ENCODE measurements at places on chromosomes 3 and 15. TPM values are rescaled to one million over a fixed set of nuclear protein-coding genes. Genes with fewer than 3 reads are reported as not detected.

GRCh38 chr3:139988472-139989156, 53.6 kb downstream of the CLSTN2 start:
- H3K27me3 ChIP-seq, result no peaks in the 10 kb centered on the region
- no peak overlapping the region for H3K4me3 ChIP-seq
- H3K36me3 ChIP-seq, result no peaks in the 10 kb centered on the region
- no peak overlapping the region for H3K27ac ChIP-seq
- no peak for DNase-seq

DNA sequence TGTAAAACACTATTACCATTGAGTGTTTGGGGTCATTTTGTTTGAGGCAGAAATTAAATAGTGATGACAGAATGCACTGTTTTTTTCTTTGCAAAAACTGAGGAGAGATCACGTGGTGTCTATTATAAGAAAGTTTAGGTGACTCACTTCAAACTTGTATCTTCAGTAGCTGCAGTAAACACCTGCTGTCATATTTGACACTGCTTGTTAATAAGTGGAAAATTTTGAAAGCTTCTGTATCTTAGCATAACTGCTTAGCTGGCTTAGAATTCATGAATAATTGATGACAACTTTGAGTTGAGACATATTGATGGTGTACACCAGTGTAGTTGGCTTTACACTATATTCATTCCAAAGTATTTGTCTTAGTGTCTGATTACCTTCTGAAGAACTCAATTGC, 29.7 kb upstream of the MDFIC2 start:
- H3K27ac ChIP-seq, result no peak overlapping the region

- H3K36me3 ChIP-seq, result peaks cover 20% of the 10 kb centered on the region
- no peak for DNase-seq
- H3K4me3 ChIP-seq, result no peak overlapping the region
- H3K27me3 ChIP-seq, result no peaks in the 10 kb centered on the region
Observed at GRCh38 chr3:64082411-64082810, 59.1 kb upstream of the PSMD6 start.

DNA sequence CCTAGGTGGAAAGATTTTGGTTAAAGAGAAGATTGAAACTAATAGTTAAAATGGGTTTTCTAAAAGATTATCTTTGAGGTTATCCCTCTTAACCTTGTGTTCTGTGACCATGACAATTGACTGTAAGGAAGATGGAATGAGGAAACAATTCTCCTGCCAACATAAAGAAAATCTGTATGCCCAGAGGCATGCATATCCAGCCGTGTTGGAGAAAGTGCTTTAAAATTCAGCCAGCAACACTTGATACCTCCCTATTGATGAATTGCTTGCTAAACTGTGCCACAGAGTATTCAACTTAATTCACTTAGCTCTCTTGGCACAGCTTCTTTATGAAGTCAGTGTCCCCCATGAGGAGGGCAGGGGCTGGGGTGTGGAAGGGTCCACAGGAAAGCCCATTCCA, 203.5 kb downstream of the UBE2E2 start:
- no peaks in the 10 kb centered on the region for H3K27me3 ChIP-seq
- H3K4me3 ChIP-seq, result no peak overlapping the region
- H3K36me3 ChIP-seq, result no peaks in the 10 kb centered on the region
- H3K4me1 ChIP-seq, result peaks cover 18% of the 10 kb centered on the region
- no peak for DNase-seq
- H3K27ac ChIP-seq, result no peak overlapping the region

GRCh38 chr15:44282101-44282500, 6.4 kb upstream of the GOLM2 start:
- H3K27me3 ChIP-seq, result peaks cover 12% of the 10 kb centered on the region
- H3K27ac ChIP-seq, result no peak overlapping the region
- no peaks in the 10 kb centered on the region for H3K36me3 ChIP-seq
- H3K4me1 ChIP-seq, result peaks cover 10% of the 10 kb centered on the region

DNA sequence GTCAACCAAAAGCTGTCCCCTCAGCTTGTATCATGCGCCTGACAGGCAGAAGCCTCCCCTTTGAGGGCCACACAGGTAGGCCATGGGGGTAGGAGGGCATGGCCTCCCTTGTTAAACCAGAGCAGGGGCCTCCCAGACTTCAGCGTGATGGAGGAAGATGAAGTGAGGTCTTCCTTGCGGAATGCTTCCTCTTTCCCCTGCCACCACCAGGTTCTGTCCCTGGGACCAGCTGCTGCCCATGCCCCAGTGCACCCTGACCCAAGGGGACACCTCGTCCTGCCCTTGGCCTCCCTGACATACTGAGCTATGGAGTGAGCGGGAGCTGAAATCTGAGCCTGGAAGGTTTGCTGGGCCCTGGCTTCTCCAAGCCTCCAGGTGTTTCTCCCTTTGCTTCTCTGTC, 26.7 kb downstream of the SSUH2 start:
- no peaks in the 10 kb centered on the region for H3K27me3 ChIP-seq
- no peak for DNase-seq
- H3K4me3 ChIP-seq, result no peak overlapping the region

DNA sequence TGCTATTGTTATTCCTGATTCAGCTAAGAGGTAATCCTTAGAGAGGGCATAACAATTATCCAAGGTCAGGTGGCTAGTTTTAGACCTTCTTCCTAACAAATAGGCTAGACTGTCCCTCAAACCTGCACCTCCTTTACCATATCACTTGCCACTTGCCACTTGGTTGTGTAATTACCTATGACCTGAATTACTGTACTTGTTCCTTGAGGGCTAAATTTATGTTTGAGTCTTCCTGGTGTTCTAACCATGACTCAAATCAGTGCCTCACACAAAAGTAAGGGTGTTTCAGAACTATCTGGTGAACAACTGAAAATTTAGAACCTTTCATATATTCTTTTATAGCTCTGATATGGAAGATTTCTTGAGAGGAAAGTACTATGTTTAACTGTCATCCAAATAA, 365.8 kb upstream of the SEMA6D start:
- H3K27ac ChIP-seq, result no peak overlapping the region
- no peak overlapping the region for H3K4me3 ChIP-seq
- H3K4me1 ChIP-seq, result no peaks in the 10 kb centered on the region
- H3K36me3 ChIP-seq, result no peaks in the 10 kb centered on the region
- peaks cover 1% of the 10 kb centered on the region for H3K27me3 ChIP-seq
- no peak for DNase-seq

DNA sequence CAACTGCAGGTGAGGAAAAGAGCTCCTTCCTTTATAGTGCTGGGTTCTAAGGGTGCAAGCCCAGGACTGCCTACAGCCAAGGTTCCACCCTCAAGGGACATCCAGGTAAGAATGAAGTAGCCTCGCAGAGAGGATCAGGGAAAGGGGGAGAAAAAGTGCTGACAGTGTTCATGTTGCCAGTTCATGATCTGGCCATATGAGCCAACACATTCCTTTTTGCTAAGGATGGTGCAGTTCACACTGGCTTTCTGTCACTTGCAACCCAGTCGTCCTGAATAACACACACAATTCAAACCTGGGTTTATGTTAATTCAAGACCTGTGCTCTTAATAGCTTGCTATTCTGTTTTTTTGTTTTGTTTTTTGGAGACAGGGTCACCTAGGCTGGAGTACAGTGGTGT, 9.0 kb downstream of the CLN6 start:
- peaks cover 27% of the 10 kb centered on the region for H3K36me3 ChIP-seq
- H3K27me3 ChIP-seq, result no peaks in the 10 kb centered on the region
- H3K4me1 ChIP-seq, result peaks cover 9% of the 10 kb centered on the region
- no peak for DNase-seq
- H3K27ac ChIP-seq, result no peak overlapping the region

DNA sequence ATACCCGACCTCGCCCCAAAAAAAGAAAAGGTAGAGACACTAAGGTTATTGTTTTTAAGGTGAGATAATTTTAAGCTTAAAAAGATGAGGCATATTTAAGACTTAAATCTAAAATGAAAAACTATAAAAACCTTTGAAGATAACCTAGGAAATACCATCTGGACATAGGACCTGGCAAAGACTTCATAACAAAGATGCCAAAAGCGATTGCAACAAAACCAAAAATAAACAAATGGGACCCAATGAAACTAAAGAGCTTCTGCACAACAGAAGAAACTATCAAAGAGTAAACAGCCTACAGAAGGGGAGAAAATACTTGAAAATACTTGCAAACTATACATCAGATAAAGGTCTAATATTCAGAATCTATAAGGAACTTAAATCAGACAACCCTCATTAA, 80.9 kb downstream of the TMCC1 start:
- no peak overlapping the region for H3K27ac ChIP-seq
- DNase-seq, result no peak
- H3K36me3 ChIP-seq, result no peaks in the 10 kb centered on the region
- no peaks in the 10 kb centered on the region for H3K27me3 ChIP-seq
- no peaks in the 10 kb centered on the region for H3K4me1 ChIP-seq

GRCh38 chr3:152177757-152178156, 91.0 kb upstream of the MBNL1 start:
- no peak for DNase-seq
- no peaks in the 10 kb centered on the region for H3K27me3 ChIP-seq
- H3K27ac ChIP-seq, result no peak overlapping the region
- H3K36me3 ChIP-seq, result peaks cover 9% of the 10 kb centered on the region

DNA sequence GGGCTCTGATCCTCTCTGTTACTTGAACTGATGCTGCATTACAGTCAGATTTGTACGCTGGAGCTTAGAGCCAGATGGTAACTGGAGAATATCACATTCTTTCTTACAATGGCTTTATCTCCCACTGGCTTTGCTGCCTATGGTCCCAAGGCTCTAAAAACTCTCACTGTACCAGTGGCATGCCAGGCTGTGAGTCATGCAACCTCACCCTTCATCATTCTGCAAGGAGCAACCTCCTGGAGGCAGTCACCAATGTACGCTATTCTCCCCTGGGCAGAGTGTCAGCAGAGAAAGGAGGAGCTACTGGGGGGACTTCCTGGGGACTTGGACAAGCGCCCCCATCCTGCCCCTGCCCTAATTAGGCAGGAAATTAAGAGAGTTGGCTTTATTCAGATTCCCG, 97.9 kb upstream of the EIF1B start:
- H3K27ac ChIP-seq, result no peak overlapping the region
- no peaks in the 10 kb centered on the region for H3K36me3 ChIP-seq
- no peak for DNase-seq

GRCh38 chr3:64983583-64984359, 296.0 kb upstream of the ADAMTS9 start:
- no peak overlapping the region for H3K27ac ChIP-seq
- no peak overlapping the region for H3K4me3 ChIP-seq
- H3K36me3 ChIP-seq, result no peaks in the 10 kb centered on the region
- DNase-seq, result no peak

- no peaks in the 10 kb centered on the region for H3K4me1 ChIP-seq
- no peak for DNase-seq
- H3K27me3 ChIP-seq, result peaks cover 9% of the 10 kb centered on the region
- no peaks in the 10 kb centered on the region for H3K36me3 ChIP-seq
- no peak overlapping the region for H3K4me3 ChIP-seq
Observed at GRCh38 chr3:186352369-186352768, 9.7 kb downstream of the DGKG start.

- peaks cover 29% of the 10 kb centered on the region for H3K4me1 ChIP-seq
- no peaks in the 10 kb centered on the region for H3K36me3 ChIP-seq
- H3K27me3 ChIP-seq, result peaks cover 7% of the 10 kb centered on the region
- H3K4me3 ChIP-seq, result peak overlapping the region; percentile 95
- H3K27ac ChIP-seq, result peak overlapping the region; percentile 89
- DNase-seq, result no peak
Observed at GRCh38 chr15:84979651-84980050, 2.0 kb upstream of the PDE8A start.

DNA sequence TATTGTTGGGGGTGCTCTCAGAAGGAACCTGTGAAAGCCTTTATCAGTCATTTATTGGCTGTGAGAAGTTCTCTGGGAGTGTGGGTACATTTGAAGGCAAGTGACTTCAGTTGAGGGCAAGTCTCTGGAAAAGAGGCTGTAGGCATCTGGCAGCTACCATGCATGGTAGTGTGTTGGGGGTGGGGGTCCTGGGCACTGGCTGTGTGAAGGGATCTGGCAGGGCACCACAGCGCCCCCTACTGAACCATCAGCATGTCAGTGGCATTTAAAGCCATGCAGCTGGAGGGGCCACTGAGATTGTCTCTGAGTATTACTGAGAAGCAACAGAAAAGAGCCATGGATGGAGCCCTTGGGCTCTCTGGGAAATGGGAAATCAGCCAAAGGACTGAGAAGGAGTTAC, 30.6 kb downstream of the CRTAP start:
- H3K4me1 ChIP-seq, result peaks cover 12% of the 10 kb centered on the region
- no peak overlapping the region for H3K4me3 ChIP-seq
- no peak overlapping the region for H3K27ac ChIP-seq
- peaks cover 42% of the 10 kb centered on the region for H3K36me3 ChIP-seq
- peaks cover 2% of the 10 kb centered on the region for H3K27me3 ChIP-seq
- no peak for DNase-seq

DNA sequence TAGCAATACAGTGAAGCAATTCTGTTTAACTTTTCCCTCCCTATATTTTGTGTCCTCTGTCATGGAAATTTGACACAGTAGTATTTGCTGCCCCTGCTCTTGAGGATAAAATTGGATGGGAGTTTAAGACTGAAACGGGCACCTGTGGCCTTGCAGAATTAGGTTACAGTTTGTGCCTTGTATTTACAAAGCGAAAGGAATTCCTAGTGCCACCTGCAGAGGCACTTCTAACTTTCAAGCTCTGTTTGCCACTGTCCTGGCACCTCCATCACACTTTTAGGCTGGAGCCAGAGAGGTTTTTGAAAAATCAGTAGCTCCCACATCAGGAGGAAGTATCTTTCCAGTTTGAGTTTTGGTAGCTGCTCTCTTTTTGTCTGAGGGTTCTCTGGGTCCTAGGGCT, 39.5 kb downstream of the CD86 start:
- peaks cover 2% of the 10 kb centered on the region for H3K27me3 ChIP-seq
- no peaks in the 10 kb centered on the region for H3K36me3 ChIP-seq
- no peak overlapping the region for H3K27ac ChIP-seq
- DNase-seq, result no peak

- no peak for DNase-seq
- peaks cover 9% of the 10 kb centered on the region for H3K27me3 ChIP-seq
- H3K36me3 ChIP-seq, result no peaks in the 10 kb centered on the region
- H3K4me3 ChIP-seq, result no peak overlapping the region
Observed at GRCh38 chr3:57017459-57017845, 43.0 kb upstream of the SPATA12 start.

DNA sequence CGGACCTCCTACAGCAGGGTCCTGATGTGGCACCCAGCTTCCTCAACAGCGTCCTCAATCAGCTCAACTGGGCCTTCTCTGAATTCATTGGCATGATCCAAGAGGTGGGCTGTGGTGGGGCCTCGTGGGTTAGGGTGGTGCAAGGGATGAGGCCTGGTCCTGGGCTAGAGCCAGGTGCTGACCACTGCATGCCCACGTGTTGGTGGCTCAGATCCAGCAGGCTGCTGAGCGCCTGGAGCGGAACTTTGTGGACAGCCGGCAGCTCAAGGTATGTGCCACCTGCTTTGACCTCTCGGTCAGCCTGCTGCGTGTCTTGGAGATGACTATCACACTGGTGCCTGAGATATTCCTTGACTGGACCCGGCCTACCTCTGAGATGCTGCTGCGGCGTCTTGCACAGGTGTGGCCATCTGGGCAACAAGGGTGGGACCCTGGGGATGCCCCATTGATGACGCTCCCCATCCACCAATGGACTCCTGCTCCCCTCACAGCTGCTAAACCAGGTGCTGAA, 3.8 kb downstream of the AMIGO3 start:
- peaks cover 17% of the 10 kb centered on the region for H3K4me1 ChIP-seq
- H3K27ac ChIP-seq, result no peak overlapping the region
- no peak for DNase-seq
- no peak overlapping the region for H3K4me3 ChIP-seq

CLRN1 gene
- total RNA-seq, result not detected

FRMD4B gene
- 0.13 TPM for total RNA-seq

LHFPL4 gene
- total RNA-seq, result not detected

FANCD2 gene
- 21.7 TPM for total RNA-seq

ELL3 gene
- total RNA-seq, result 1.2 TPM

CIDEC gene
- not detected for total RNA-seq

ACSBG1 gene
- total RNA-seq, result not detected

KCNAB1 gene
- not detected for total RNA-seq

PPARG gene
- total RNA-seq, result 4.5 TPM

PPP1R14D gene
- not detected for total RNA-seq

CFAP161 gene
- total RNA-seq, result 0.32 TPM

CYP8B1 gene
- not detected for total RNA-seq

Measured in HFFc6 (cell line).